ENCODE measurements at places on chromosomes 7 and 10.

- H3K4me1 ChIP-seq, result peaks cover 23% of the 10 kb centered on the region
- no peak overlapping the region for H3K27ac ChIP-seq
- no peaks in the 10 kb centered on the region for H3K36me3 ChIP-seq
- no peak for DNase-seq
Observed at GRCh38 chr7:134770676-134771075, 8.8 kb upstream of the CALD1 start.

GRCh38 chr7:87833130-87833529, 43.0 kb downstream of the SLC25A40 start:
- peaks cover 5% of the 10 kb centered on the region for H3K36me3 ChIP-seq
- no peaks in the 10 kb centered on the region for H3K4me1 ChIP-seq
- H3K27me3 ChIP-seq, result no peaks in the 10 kb centered on the region
- no peak overlapping the region for H3K4me3 ChIP-seq

DNA sequence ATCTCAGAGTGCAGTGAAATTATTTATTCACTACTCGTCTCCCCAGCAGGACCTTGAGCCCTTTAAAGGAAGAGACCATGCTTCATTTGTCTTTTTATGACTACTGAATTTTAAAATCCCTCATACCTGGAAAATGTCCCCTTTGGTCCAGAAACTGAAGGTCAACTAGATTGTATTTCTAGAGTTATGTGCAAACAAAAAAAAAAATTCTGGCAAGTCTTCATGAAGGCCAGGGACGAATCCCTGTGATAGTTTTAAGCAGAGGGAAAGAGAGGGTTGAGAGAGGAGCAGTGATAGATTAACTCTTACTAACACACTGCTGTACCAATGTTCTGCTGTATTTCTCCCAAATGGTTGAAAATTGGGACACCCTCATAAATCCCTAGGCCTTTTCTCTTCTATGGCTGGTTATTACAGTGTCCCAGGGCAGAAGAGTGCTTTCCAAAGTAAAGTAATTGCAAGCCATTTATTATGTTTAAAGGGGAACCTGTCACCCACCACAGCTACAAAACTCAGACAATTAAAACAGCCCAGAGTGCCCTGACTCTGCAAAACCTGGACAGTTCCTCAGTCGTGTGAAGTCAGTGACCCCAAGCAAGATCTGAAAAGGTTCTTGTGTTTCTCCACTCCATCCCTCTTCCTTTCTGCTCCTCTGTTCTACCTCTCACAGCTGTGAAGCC, 182.8 kb upstream of the AOAH start:
- H3K36me3 ChIP-seq, result no peaks in the 10 kb centered on the region
- DNase-seq, result no peak
- H3K4me3 ChIP-seq, result no peak overlapping the region
- no peak overlapping the region for H3K27ac ChIP-seq
- no peaks in the 10 kb centered on the region for H3K27me3 ChIP-seq

GRCh38 chr10:132974886-132975830, 32.8 kb upstream of the CFAP46 start:
- no peaks in the 10 kb centered on the region for H3K4me1 ChIP-seq
- H3K27ac ChIP-seq, result no peak overlapping the region
- no peak overlapping the region for H3K4me3 ChIP-seq
- H3K36me3 ChIP-seq, result no peaks in the 10 kb centered on the region
- peaks cover 6% of the 10 kb centered on the region for H3K27me3 ChIP-seq
- peak; percentile 75 for DNase-seq

All from GM23248 (cell line).